ENCODE measurements at places on chromosomes 5 and 9. TPM values are rescaled to one million over a fixed set of nuclear protein-coding genes. Genes with fewer than 3 reads are reported as not detected.

The PSIP1 gene
- total RNA-seq: 22.2 TPM

The KCTD16 gene
- 0.32 TPM for total RNA-seq

- DNase-seq: no peak
These were observed 28.1 kb downstream of the TARS1 start for GRCh38 chr5:33468775-33469435.

DNA sequence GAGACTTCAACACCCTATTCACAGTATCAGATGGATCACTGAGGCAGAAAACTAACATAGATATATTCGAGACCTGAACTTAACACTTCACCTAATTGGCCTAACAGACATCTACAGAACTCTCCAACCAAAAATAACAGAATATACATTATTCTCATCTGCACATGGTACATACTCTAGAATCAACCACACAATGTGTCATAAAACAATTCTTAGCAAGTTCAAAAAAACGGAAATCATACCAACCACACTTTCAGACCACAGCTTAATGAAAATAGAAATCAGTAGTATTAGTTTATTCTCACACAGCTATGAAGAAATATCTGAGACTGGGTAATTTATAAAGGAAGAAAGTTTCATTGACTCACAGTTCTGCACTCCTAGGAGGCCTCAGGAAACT, 387.9 kb downstream of the DEPDC1B start:
- DNase-seq: no peak

DNA sequence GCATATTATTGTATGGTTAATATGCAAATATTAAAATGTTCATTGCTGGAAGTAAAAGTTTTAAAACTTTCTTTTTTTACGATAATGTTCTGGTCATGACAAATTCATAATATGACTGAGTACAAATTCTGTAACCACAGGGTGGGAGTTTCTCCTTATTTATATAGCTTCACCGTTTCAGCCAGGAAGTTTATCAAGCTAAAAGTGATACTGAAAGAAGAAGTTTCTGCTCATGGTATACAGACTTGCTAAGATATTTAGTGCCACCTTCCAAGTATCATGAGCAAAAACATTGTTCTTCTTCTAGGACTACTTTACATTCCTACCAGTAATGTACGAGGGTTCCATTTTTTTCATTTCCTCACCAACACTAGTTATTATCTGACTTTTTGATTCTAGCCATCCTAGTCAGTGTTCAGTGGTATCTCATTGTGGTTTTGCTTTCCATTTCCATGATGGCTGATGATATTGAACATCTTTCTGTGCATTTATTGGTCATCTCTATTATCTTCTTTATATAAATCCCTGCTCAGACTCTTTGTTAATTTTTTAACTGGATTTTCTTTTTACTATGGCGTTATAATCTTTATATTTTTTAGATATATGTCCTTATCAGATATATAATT, 94.2 kb upstream of the PRRC1 start:
- no peak for DNase-seq

DNA sequence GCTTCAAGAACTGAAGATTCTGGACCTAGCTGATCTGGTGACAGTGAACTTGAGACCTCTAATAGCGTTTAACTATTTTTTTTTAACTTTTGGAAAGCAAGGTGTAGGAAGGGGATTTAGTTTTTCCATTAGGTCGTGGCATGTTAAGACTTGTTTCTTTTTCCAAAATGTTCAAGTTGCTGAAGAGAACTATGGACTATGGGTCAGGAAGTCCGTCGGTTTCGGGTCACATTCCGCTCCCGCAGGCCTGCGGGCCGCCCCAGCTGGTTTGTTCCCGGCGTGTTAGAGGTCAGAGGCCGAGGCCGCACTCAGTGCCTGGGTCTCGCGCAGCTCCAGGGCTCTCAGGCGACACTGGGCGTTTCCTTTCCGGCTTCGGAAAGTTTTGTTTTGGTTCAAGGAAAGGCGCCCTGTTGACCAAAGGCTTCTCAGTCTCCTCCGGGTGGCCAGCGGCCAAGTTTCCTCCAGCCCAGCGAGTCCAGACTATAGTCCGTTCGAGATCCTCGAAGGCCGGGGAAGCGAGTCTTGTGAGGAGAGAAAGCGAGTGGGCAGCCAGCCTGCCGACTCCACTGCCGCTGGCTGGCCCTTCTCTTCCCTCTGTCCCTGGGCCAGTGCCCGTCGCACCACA, 586 bp upstream of the FCHO2 start:
- peak; percentile 93 for DNase-seq

- no peak for DNase-seq
These were observed 9.2 kb downstream of the INSYN2B start for GRCh38 chr5:169970911-169971765.
